Inflammatory macrophage treated with lipopolysaccharide for 4 hours (primary cell): ENCODE measurements at places on chromosomes 12 and 14.

GRCh38 chr12:51377099-51377984 is 13.9 kb downstream of the GALNT6 start:
- DNase-seq, result no peak

GRCh38 chr12:49962861-49963765 is 1.4 kb downstream of the AQP5 start:
- DNase-seq, result no peak

GRCh38 chr12:105570944-105571343 is 240.5 kb downstream of the C12orf75 start:
- no peak for DNase-seq

DNA sequence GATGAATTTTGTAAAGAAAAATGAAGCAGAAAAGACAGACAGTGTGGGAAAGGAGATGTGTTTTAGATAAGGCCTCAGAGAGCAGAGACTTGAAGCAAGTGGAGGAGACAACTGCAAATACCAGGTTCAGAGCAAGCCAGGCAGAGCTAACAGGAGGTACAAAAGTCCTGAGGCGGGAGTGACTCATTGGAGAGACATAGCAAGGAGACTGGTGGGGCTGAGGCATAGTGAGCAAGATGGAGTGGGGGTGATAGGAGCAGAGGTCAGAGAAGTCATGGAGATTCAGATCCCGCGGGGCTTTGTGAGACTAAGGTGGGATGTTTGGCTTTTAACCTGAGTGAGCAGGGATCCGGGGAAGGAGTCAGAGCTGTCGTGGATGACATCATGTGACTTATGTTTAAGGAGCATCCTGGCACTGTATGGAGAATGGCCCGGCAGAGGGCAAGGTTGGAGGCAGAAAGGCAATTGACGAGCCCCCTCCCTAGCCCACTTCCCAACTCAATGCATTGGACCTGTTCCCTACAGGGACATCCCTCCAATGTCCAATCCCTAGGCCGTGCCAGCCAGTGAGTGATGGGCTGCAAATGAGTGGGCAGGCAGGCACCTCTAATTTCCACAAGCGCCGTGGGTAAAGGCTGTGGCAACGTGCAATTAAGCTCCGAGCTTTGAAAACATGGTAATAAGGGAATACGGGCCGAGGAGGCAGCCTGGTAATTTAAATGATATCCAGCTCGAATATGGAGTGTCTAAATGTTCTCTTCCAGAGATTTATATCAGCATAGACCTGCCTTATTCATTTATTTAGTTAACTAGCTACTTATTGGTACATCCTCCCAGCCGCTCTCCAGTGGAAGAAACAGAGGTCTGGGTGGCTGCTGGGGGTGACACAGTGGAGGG is 206.8 kb upstream of the LHX5 start:
- DNase-seq, result no peak

- no peak for DNase-seq
These were observed 1.9 kb downstream of the KNTC1 start for GRCh38 chr12:122528992-122529391.

DNA sequence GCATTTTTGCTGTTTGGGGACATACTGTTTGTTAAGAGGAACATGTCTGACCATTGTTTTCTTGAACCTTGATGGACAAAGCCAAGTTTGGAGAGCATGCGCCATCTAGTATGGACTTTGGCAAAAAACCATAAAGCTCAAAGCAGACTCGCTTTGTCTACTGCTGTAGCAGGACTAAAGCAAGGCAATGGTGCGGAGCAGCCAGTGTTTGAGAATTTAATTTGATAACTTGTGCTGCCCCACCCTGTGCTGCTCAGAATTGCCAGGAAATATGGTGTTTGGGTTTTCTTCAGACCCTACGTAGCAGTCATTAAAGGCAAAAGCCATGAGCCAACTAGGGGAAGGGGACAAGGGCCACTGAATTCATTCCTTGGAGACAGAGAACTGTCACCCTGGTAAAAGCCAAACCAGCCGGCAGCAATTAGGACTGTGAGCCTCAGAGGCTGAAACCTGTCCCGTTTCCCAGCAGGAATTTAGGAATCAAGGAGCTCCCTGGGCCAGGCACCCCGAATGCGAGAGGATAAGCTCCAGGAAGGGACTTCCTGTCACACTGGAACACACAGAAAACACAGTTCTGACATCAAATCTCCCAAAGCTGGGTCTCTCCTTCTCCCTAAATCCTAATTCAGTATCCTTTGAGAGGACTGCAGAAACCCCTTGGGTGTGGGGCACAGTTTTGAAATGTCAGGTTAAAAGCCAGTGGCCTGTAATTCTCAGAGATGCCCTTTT is 1.1 kb downstream of the AVIL start:
- DNase-seq, result no peak
